ENCODE measurements at places on chromosomes 16 and 17.

DNA sequence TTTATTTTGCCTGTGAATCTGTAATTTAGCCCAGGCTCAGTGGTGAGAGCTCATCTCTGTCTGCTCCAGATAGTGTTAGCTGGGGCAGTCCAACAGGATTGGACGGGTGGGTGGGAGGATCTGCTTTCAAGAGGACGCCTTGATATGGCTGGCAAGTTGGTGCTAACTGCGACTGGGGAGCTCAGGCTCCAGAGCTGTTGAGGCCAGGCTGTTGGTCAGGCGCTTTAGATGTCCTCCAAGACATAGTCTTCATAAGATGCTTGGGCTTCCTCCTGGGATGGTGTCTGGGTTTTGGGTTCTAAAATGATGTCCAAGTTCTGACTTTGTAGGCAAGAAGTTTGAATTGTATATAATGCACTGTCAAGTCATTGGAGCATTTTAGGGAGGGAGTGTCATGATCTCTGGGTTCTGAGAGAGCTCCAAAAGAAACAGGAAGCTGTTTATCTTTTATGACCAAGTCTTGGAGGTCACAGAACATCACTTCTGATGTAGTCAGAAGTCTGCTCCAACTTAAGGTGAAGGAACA is 12.8 kb upstream of the PCTP start:
- no peak for DNase-seq

GRCh38 chr16:12092544-12092921 is 116.0 kb downstream of the SNX29 start:
- peak; percentile 39 for DNase-seq

DNA sequence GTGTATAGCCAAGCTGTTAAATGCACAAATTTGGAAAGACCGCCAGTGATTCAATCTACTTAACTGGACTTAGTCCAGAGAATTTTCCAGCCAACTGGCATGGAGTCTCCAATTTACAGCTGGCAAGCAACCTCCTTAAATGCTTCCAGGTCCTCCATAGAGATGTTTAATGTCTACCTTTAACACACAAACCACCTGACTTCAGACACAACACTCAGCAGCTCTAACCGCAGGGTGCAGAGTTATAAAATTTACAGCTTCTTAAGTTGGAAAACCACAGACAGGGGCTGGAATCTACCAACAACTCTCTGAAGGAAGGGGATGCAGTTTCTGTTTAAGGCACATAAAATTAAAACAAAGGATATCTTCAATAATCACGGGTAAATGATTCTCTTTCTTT is 106.9 kb downstream of the SYCE1L start:
- no peak for DNase-seq

- no peak for DNase-seq
These were observed 43.4 kb downstream of the ADCY7 start for GRCh38 chr16:50309527-50310307.

DNA sequence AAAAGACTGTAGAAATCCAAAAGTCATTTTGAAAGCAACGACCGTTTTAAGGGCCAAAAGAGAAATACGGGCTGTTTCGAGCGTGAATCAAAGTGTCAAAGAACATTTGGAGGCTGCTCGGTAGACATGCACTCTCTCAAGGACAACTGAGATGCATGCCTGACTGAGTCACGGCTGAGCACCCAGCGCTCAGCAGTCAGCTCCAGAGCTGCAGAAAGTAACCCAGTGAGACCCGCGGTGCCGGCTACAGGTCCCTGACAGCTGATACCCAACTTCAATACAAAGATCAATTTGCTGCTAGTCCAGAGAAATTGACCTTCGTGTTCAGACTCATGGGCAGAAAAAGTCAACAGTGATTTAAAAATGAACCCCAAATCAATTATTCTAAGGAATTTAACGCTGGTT is 214.9 kb downstream of the STX8 start:
- no peak for DNase-seq

GRCh38 chr16:57017251-57017650 is 27.9 kb downstream of the NLRC5 start:
- peak; percentile 58 for DNase-seq

DNA sequence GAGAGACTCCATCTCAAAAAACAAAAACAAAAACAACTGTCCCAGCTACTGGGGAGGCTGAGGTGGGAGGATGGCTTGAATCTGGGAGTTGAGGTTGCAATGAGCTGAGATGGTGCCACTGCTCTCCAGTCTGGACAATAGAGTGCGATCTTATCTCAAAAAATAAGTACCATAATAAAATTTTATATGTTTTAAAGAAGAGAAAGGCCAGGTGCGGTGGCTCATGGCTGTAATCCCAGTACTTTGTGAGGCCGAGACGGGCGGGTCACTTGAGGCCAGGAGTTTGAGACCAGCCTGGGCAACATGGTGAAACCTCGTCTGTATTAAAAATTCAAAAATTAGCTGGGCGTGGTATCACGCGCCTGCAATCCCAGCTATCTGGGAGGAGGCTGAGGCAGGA is 11.4 kb downstream of the RPUSD1 start:
- no peak for DNase-seq

DNA sequence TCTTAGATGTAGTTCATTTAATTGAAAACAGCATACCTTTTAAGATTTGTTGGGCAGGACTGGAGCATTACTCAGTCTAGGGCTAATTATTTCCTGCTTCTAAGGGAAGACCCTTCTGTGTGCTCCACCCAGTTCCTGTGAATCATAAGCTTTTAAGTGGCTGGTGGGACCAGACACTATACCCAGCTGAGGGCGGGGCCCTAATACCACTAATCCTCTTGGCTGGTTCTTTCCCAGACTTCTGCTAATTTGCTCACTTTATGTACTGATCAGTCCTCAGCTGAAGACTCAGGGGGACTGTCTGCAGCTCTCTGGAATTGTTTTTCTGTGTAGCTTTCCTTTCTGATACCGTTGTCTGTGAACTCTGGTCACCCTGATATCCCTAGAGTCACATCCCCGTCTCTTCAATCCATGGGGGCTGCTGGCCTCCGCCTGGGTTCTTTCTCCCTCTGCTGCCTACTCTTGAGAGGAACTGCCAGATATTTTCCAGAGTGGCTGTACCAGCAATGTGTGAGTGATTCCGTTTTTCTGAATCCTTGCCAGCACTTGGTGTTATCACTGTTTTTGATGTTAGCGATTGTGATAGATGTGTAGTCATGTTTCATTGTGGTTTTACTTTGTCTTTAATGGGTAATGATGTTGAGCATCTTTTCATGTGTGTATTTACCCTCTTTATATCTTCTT is 35.1 kb downstream of the MFSD11 start:
- DNase-seq = peak; percentile 93

GRCh38 chr16:4752351-4753100 is 14.4 kb downstream of the ZNF500 start:
- DNase-seq = no peak

GRCh38 chr16:86074651-86075487 is 175.9 kb downstream of the IRF8 start:
- no peak for DNase-seq

GRCh38 chr16:30604316-30604947 is 5.8 kb downstream of the ZNF689 start:
- DNase-seq = no peak

GRCh38 chr17:30271102-30271501 is 20.6 kb downstream of the BLMH start:
- no peak for DNase-seq

DNA sequence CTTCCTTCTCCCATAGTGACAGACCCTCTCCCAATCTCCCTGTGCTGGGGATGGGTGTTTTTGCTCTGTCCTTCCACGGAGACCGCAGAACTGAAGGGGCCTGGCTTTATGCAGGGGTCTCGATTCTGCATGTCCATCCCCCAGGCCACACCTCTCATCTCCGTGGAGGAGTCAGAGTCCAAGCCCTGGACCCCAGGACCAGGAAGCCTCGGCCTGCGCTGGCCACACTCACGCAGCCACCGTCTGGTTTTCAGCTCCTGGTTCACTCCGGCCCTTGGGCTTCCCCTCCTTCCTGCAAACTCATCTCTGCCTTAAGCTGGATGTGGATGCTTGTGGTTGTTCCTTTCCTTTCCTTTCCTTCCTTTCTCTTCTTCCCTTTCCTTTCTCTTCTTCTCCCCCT is 90.8 kb downstream of the MGAT5B start:
- DNase-seq = no peak

- DNase-seq = no peak
These were observed 176.0 kb downstream of the WWOX start for GRCh38 chr16:78275420-78275819.

DNA sequence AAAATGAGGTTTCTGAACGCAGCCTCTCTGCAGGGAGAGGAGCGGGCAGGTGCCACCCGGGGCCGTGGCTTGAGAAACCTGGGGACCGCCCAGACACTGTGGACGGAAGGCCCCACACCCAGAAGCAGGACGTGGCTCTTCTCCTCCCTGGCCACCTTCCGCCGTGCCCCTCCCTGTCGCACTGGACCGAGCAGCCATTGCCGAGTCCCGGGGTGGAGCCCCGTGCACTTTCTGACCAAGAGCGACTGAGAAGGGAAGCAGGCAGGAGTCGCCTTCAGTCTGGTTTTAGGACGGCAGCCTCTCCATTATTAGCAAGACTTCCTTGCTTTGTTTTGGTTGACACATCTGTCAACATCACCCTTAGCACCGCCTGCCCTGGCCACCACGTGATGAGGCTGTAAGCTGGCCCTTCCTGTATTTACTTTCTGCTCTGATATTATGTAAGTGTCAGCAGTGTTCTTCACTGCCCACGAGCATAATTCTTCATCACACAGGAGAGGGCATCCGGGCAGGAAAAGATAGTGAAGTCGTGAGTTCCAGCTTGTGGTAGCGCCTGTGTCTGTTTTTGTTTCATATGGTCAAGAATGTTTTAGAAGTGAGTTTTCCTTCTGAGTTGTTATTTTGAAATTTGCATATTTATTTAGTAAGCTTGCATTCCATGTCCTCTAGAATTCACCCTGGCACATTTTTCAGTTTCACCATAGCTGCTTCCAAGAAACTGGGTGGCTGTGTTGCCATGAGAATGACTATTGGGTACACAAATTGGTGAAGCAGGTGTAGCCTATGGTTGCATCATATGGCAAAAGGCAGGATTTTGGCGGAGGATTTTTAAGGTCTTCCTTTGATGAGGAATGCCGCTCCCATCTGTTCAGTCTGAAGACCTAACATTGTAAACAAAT is 1.0 kb downstream of the HERPUD1 start:
- peak; percentile 62 for DNase-seq

DNA sequence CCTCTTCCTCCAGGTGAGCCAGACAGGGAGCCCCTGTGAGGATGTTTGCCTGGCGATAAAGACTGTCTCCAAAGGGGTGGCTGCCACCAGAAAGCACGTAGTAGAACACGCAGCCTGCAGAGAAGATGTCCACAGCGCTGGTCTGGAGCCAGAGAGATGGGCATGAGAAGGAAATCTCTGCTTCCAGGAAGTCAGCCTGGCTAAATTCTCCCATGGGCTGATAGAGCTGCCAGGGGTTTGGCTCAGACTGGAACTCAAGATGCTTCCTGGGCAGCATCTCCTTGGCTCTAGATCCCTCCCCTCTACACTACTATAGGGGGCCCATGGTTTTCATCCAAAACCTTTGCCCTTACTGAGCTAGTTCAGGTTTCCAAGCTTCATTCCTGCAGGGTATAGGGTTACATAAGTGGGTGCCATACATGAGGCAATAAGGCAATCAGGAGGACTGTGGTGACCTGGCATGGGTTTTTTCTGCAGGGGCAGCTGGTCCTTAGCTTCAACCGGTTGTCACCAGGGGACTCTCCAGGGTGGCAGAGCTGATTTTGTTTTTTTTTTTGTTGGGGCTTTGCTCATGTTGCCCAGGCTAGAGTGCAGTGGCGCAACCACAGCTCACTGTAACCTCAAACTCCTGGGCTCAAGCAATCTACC is 13.6 kb downstream of the PLK1 start:
- DNase-seq = no peak

DNA sequence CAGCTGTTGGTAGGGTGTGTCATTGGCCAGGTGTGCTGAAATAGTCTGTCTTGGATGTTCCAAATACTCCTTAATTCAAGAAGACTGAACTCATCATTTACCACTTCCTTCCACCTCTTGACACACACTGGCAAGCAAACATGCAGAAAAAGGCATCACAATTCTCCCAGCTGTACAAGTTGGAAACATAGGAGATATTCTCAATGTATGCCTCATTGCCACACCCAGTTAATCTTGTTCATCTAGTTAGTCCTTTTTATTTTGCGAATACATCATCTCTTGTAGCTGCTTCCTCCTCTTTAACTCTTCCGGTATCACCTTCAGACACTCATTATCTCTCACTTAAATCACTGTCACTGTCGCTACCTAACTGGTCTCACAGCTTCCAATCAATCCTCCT is 75.1 kb upstream of the GOT2 start:
- no peak for DNase-seq
